ENCODE measurements at places on chromosomes 16 and 17.

GRCh38 chr16:4893103-4893862 is 43.7 kb downstream of the PPL start:
- no peak for DNase-seq

GRCh38 chr17:70251706-70252105 is 82.4 kb downstream of the KCNJ2 start:
- no peak for DNase-seq

DNA sequence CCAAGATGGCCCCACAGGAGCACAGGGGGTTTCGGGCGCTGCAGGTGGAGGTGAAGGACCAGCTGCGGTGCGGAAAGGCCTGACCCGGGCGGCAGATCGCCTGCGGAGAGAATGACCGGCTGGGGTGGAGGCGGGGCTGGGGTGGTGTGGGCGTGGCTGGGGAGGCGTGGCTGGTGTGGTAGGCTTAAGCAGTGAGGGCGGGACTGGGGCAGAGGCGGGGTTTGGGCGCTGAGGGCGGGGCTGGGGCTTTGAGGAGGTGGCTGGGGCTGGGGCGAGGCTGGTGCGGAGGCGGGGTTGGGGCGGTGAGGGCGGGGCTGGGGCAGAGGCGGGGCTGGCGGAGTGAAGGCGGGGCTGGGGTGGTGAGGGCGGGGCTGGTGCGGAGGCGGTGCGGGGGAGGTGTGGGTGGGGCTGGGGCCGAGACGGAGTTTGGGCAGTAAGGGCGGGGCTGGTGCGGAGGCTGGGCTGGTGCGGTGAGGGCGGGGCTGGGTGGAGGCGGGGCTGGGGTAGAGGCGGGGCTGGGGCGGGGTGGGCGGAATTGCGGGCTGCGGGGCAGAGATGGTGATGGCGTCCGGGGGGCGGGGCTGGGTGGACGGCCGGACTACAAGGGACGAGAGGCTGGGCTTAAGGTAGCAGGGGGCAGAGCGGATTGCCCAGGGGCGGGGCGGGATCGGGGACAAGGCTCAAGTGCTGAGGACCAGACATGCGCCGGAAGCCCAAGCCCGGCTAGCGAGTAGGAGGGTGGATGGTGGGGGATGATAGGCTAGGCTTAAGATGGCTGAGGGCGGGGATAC is 9.9 kb upstream of the GSDMA start:
- peak; percentile 96 for DNase-seq

DNA sequence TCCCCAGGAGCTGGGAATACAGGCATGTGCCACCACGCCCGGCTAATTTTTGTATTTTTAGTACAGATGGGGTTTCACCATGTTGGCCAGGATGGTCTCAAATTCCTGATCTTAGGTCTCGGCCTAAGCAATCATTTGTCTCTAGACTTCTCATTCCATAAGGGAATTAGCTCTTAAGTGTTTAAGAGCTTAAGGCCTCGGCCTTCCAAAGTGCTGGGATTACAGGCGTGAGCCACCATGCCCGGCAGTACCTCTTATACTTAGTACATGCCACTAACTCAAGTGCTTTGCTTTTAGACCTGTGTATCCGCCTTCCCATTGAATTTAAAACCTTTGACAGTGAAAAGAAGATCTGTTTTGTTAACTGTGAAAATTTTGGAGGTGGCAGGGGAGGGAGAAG is 16.6 kb upstream of the IL21R start:
- no peak for DNase-seq

DNA sequence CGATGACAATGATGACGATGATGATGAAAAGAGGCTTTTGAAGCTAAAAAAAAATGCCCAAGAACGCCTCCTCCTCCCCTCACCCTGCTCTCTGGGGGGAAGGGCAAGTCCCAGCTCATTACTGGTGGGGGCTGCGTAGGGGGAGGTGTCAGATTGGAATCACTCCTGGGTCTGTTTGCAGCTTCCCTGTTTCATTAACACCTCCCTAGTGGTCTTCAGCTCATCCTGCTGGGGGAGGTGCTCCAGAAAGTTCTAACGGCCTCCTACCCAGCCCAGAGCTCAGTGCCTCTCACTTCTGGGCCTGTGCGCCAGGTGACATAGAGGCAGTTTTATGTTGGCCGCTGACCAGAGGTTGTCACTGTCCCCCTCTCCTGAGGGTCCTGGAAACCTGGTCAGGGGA is 12.7 kb downstream of the MRM1 start:
- DNase-seq, result no peak

DNA sequence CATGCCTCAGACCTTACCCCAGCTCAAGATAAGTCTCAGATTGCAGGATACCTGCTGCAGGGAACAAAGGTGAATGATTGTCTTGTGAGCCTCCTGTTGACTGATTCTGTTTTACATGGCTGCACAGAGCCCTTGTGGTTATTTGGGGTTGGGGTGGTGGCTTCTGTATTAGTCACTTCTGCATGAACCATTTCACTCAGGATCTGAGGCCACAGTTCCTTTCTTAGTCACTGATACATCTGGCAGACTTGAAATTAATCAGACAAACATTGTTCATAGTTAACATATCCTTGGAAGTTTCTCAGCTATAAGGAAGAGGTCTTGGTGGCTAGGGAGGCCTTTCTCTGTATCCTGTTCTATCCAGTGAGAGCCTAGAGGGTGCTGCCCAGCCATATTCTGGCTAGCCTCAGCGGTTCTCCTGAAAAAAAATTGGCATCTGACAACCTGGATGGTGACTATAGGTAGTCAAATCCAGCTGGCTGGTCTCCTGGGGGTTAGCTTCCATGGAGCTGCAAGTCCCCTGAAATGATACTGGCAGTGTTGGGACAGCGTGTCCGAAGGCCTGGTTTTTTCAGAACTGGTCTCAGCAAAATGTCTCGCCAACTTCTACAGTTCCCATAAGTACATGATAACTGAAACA is 8.4 kb upstream of the PLK1 start:
- no peak for DNase-seq

DNA sequence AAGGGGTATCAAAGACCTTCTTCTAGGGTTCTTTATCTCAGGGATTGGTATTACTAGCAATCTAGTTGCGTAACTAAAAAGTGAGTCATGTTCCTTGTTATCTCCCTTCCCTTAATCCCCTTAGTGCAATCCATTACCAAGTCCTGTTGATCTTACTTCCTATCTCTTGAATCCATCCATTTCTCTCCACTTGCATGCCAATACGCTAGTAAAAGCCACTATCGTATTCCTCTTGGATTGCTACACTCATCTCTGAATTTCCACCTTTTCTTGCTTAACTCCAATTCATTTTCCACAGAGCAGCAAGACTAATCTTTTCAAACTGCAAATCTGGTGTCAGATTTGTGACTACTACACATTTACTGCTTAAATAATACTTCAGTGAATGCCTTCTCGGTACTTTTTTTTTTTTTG is 1.8 kb upstream of the ADAT1 start:
- no peak for DNase-seq

DNA sequence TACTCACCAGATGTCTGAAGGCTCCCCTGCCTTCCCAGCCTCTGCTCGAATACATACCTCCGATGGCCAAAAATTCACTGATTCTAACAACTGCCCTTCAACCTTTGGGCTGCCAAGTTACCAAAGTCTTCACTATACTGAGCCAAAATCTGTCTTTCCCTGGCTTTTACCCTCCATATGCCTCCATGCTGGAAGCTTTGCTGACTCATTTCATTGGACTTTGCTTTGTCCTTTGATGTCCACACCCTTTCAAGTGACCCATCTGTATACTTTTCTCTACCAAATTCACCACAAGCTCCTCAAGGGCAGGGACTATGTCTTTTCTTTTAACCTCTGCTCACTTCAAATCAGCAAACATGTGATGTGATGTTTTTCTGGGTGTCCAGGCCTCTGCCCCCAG is 21.0 kb upstream of the MTMR4 start:
- no peak for DNase-seq

DNA sequence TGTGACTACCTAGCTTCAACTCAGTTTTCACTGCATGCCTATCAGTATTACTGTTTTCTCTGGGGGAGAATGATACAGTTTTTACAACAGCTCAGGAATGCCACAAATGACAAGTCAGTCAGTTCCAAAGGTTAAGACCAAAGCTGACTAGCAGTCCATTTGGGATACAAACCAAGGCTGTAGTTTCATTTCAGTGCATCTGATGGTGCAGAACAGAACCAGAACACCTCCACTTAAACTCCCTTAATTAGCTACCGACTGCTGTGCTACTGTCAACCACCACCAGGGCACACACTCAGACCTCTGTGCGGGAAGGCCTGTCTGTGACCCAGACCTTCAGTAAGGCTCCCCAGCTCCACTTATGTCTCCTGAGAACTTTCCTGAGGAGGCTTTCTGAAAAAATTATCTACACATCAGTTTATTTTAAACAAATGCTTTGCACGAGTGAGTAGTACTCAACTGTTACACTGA is 20.4 kb downstream of the NFE2L1 start:
- DNase-seq, result no peak

- no peak for DNase-seq
Observed at GRCh38 chr16:19980632-19981265, 92.9 kb downstream of the GPR139 start.

DNA sequence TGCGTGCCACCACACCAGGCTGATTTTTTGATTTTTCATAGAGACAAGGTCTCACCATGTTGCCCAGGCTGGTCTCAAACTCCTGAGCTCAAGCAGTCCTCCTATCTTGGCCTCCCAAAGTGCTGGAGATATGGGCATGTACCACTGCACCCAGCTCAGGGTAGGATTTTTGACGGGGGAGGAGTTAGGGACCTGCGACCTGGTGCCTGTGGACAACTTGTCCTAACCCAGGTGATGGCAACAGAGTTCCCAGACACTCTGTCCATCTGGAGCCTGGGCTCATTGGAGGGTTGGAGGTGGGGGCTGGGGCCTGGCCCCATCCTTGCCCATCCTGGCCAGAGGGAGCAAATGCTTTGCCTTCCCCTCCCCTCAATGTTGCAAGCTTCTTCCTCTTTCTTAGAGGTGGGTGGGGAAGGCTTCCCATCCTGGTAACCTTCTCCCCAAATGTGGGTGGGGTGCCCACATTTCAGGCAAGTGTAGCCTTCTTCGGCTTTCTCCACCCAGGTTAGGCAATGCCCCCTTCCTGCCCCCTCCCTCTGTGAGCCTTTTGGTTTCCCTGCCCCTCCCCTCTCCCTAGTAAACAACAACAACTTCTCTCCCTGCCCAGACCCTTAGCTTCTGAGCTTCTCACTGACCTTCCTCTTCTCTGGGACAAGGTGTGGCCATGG is 24.9 kb downstream of the RARA start:
- DNase-seq, result no peak

- DNase-seq, result peak; percentile 9
Observed at GRCh38 chr17:63356337-63356757, 89.8 kb downstream of the CYB561 start.

GRCh38 chr16:3235856-3236669 is 1.1 kb upstream of the ZNF200 start:
- DNase-seq, result no peak

DNA sequence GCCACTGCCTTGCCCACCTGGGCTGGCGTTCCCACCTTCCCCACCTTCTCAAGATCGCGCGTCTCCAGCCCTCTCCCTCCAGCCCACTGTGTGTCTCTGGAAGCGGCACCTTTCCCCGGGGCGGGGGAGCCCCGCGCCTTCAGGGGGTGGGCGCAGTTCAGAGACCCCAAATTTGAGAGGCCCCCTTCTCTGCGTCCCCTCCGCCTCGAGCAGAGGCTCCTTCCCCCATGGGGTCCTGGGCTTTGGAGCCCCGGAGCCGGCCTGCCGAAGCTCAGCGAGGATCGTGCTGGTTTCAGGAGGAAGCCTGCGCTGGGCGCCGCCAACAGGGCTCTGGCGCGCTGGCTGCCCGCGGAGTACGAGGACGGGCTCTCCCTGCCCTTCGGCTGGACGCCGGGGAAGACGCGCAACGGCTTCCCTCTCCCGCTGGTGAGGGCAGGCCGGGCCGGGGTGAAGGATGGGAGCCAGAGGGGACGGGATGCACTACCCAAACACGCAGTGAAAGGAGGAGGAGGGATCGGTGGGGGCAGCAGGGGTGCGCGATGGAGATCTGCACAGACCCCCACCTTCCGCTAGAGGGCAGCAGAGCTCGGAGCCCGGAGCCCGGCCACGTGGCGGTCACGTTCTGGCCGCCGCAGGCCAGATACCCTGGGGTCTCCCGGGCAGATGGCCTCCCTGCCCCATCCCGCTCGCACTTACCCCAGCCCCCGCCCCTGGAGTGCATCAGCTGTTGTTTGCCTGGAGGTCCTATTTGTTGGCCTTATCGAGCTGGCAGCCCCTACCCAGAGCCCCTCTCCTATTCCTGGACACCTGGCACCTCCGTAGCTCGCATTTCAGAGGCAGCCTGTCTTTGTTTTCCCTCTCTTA is 11.1 kb downstream of the LPO start:
- DNase-seq, result peak; percentile 93

DNA sequence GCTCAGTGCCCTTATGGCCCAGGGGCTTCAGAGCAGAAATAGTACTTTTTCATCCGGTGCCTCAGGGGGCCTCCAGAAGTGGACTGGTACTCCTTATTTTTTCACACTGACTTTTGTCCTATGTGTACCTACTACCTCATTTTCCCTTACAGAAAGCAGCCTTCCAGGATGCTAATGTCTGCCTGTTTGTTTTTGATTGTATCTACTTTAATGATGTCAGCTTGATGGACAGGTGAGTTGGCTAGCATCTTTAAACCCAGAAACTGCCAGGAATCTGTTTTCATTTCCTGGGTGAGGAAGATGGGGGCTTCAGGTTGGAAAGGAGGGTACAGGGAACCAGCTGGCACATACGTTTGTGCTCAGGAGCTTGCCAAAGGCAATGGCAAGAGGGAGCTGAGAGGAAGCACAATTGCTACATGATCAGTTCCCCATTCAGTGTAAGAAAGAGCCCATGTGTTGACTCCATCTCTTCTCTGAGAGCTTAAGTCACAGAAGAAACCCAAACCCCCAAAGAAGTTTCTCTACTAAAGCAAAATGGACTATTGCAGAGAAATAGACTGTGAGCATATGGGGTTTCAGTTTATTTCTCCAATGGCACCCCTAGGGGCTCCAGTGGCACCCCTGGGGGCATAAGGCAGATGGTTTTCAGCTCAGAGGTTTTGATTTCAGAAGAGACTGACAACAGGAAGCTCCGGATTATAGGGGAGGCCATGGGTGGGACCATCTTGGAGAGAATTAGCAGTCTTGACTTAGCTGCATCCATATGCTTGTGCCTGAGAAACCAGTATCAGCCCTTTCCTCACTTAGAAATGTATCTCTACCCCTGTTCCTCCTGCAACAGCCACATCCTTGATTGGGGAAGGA is 16.3 kb downstream of the LIG3 start:
- no peak for DNase-seq

DNA sequence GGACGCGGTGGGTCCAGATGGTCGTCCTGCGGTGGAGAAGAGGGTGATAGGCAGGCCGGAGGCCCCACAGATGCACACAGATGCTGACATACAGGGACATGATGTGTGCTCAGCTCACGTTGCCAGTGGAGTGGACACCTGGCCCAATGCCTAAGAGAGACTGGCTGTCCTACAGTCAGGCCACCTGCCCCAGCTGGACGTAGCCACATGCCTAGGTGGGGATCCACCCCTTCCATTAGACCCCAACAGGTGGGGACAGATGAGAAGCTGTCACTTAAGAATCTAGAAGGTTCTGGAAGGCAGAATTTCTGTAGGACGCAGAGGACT is 117.6 kb upstream of the ZNF750 start:
- DNase-seq, result no peak

- no peak for DNase-seq
Observed at GRCh38 chr17:42748202-42748907, 3.5 kb upstream of the EZH1 start.

- no peak for DNase-seq
Observed at GRCh38 chr17:54789101-54789880, 111.4 kb upstream of the TOM1L1 start.

GRCh38 chr17:41535764-41536481 is 7.8 kb upstream of the KRT19 start:
- DNase-seq, result no peak
